AG20443 (cell line): ENCODE measurements at places on chromosomes 11 and 22.

DNA sequence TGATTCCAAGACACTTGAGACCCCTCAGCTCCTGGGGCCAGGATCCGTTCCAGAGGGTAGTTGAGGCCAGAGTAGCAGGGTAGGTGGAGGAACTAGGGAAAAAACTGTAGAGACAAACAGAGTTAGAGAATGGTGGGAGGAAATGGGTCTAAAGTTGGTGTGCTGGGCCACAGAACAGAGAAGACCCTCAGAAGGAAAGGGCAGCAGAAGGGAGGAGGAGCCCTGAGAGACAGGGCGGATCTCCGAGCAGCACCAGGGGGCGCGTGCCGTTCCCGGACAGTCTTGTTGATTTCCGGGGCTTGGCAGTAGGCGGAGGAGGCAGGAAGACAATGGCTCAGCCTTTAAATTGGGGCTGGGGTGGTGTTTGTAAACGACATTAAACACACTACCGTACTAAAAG, 2.4 kb upstream of the CECR2 start:
- no peak for DNase-seq

GRCh38 chr11:40384991-40385390, 1074.5 kb downstream of the LRRC4C start:
- peak; percentile 9 for DNase-seq

DNA sequence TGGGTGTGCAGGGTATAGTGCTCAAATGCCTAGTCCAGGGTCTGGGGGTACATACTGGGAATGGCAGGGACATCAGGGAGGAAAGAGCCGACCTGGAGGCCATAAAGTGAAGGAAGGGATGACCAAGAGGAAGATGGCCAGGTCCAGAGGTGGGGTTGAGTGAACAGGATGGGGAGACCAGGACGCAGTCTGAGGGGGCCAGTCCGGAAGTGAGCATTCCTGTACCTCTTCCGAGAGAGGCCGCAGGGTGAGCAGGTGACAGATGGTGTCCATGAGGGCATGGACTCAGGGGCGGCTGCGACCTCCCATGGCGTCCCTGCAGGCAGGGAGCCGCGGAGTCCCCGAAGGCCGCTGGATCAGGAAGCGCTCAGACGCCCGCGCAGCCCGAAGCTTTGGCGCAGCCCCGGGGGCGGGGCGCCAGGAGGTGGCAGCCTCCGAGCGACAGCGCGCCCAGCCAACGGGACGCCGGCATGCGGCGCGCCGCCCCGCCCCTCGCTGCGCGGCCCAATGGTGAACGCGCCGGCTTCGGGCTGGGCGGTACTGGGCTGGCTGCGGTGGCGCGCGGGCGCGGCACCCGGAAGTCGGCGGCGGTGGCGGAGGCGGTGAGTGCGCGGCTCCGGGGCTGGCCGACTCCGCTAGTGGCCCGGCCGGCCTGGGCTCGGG, at the start of gene TANGO2:
Gene TANGO2, plus strand, starts transcription at position 578 of the 663 bp plus-strand sequence. CDS start 15,689 bp downstream, outside the sequence.
- DNase-seq, result peak; percentile 100

DNA sequence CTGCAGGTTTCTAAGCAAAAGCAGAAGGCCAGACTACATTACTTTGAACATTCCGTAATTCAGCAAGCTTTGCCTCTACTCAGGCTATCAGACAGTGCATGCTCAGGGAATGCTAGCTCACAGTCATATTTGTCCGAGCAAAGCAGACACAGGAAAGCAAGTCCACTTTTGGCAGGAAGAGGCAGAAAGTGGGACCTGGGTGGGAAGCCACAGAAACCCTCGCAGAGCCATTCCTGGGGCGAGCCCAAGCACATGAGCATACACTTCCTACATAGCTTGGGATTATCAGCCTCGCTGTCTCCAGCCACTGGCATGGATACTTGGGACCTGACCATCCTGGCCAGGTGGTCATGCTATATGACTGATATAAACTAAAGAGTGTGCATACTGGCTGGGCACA, 113.3 kb downstream of the TRIM29 start:
- DNase-seq, result no peak

GRCh38 chr11:9090488-9091043, 833 bp downstream of the SCUBE2 start:
- DNase-seq, result no peak

DNA sequence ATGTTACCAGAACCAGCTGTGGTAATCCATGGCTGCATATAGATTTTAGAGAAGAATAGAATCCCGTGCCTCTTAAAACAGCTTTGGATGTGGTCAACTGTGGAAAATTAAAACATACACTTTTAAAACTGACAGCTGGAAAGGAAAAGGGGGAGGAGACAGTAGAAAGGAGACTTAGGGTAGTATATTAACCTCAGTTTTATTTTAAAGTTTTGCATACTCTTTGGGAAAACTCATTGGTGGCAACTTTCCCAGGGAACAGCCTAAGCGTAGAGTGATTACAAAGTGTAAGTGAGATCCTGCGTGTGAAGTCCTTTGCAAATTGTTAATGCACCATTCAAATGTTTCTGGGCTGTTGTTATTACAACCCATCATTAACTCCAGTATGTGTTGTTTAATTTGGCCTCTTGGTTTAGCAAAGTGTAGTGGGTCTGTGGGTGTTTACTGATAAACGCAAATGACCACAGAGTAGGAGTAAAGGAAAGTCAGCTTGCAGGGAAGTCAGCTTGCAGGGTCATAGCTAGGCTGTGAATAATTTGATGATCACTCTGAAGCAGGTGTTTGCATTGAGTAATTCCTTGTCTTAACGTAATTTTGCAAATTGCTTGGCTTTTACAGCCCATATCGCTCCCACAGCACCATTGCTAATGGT, 88.0 kb upstream of the DBX1 start:
- DNase-seq, result no peak

DNA sequence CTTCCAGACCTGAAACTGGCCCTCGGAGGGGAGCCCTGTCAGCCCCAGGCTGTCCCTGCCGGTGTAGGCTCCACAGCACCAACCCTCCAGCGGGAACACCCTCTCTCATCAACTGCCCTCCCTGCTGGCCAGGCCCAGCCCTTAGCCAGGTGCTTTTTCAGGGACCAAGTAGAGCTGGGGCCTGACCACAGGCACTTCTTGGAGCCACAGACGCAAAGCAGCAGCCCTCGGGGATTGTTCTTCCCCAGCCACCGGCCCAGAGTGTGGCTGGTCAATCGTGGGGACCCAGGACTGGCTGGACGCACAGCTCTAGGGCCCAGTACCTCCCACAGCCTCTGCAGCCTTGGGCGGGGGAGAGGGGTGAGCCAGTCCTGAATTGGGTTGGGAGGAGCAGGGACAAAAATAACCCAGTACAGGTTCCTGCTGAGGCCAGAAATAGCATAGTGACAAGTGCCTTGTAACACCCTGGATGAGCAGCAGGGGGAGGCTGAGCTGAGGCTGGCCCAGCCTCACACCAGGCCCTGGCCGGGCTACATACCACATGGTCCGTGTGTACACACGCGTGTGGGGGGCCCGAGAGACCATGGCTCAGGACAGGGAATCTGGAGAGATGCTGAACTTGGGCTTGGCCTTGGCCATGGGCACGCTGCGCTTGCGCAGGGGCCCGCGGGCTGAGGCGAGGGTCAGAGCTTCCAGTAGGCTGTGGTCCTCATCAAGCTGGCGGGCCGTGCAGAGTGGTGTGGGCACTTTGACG, 2.0 kb downstream of the KCNJ11 start:
- DNase-seq, result peak; percentile 80

DNA sequence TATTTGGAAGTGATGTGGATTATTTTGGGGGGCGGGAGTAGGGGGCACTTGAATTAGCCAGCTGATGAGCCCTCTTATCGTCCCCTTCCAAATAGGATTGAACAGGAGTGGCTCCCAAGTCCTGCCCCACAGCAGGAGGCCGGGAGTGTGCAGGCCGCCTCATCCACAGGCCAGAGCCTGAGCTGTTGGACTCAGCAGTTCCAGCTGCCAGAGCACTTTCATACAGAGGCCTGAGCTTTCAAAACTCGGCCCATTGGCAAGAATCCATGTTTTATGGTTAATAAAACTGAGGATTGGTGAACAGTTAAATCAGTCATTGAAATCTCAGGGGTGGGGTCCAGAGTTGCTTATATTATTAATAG, 9.6 kb downstream of the FAM118A start:
- DNase-seq, result peak; percentile 55

DNA sequence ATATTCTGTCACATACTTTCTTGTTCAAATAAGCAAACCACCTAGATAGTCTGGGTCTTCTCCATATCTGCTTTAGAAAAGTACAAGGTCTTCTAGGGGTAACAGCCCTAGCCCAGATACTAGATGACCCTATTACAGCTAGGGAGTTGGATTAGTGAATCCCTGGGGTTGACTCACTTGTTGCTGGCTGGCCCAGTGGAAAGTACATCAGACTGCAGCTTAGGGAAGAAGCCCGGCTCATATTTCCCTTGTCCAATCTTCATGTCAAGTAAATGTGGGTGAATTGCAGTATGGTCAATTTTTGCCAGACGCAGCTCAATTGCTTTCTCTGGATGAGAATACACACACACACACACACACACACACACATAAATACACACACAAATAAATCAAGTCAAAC, 79.1 kb upstream of the SCUBE2 start:
- peak; percentile 44 for DNase-seq

- DNase-seq, result no peak
These were observed 239.0 kb downstream of the CTTN start for GRCh38 chr11:70637186-70637800.

- no peak for DNase-seq
These were observed 1087.1 kb downstream of the TBC1D22A start for GRCh38 chr22:47849576-47849975.

DNA sequence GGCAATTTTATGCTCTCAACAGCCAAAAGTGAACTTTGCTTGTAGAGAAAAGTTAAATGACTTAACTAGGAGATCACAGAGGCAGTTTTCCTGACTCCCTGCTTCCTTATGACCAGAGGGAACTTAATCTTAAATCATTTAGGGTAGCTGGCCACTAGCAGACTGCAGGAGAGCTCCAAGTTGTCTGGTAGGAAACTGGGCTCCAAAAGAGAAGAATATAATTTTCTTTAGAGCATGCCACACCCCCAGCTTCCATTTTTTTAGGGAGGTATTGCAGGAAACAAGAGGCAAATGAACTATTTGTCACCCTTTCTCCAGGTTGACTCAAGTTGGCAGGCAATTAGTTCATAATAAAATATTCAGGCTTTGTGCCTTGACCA, 2.6 kb downstream of the METTL15 start:
- DNase-seq, result peak; percentile 13
